ENCODE measurements at places on chromosomes 16 and 17. TPM values are rescaled to one million over a fixed set of nuclear protein-coding genes. Genes with fewer than 3 reads are reported as not detected.

ABCA3 gene
- total RNA-seq, result 6.4 TPM

ASPHD1 gene
- total RNA-seq, result 2.1 TPM

TVP23B gene
- 26.6 TPM for total RNA-seq

SPNS2 gene
- 10.8 TPM for total RNA-seq

NPIPA2 gene
- 3.8 TPM for total RNA-seq

PYDC1 gene
- not detected for total RNA-seq

PRSS8 gene
- 1.1 TPM for total RNA-seq

RBFOX1 gene
- not detected for total RNA-seq

CD7 gene
- total RNA-seq, result not detected

TMEM238L gene
- total RNA-seq, result not detected

WIPF2 gene
- 10.2 TPM for total RNA-seq

TEKT5 gene
- total RNA-seq, result 0.83 TPM

SSTR5 gene
- total RNA-seq, result not detected

MT1E gene
- 99.9 TPM for total RNA-seq

KCNG4 gene
- not detected for total RNA-seq

SOCS3 gene
- total RNA-seq, result 45.7 TPM

KRT36 gene
- total RNA-seq, result 0.33 TPM

SLC38A8 gene
- total RNA-seq, result not detected

TLCD2 gene
- total RNA-seq, result 2.6 TPM

PROCA1 gene
- 0.54 TPM for total RNA-seq

IGFALS gene
- 1.1 TPM for total RNA-seq

KIF19 gene
- 0.68 TPM for total RNA-seq

ITGAD gene
- not detected for total RNA-seq

PLXDC1 gene
- total RNA-seq, result 10.3 TPM
